Stimulated activated naive CD8-positive, alpha-beta T cell treated with anti-CD3 and anti-CD28 coated beads, Interleukin-15, Interleukin-2, amounts not matched to agents 100 U/mL and 50 U/mL, for 24 hours (primary cell): ENCODE measurements at places on chromosomes 6 and 20.
A peak's percentile ranks its signal among the peaks of the same experiment; 100 is the strongest.

DNA sequence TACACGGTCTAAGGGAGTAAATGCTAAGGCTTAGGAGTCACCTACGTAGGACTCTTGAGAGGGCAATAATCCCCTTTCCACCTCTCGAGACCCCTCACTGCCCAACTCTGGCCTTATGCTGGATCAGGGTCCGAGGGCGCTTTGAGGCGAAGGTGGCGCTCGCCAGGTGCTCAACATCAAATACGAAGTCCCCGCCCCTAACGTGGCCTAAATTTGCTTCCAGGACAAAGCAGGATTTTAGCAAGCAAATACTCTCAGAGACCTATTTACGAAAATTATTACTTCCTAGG lies 406 bp upstream of the TRIM26 start:
- DNase-seq = no peak

DNA sequence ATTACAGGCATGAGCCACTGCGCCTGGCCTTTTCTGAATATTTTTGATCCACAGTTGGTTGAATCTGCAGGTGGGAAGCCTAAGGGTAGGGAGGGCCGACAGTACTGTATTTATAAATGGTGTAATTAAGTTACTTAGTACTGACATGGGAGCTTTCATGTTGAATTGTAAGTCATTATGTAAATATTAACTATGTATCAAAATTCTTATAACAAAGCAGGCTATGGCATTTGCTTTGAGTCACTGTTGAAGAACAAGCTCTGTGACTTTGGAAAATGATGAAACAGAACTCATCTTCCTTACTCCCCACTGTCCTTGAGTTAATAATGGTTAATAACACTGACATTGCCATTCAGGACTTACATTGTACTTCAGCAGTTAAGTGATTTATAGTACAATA lies 63.0 kb upstream of the TXNDC5 start:
- no peak for DNase-seq

- no peak for DNase-seq
Observed at GRCh38 chr6:169803816-169804340, 52.5 kb downstream of the ERMARD start.

DNA sequence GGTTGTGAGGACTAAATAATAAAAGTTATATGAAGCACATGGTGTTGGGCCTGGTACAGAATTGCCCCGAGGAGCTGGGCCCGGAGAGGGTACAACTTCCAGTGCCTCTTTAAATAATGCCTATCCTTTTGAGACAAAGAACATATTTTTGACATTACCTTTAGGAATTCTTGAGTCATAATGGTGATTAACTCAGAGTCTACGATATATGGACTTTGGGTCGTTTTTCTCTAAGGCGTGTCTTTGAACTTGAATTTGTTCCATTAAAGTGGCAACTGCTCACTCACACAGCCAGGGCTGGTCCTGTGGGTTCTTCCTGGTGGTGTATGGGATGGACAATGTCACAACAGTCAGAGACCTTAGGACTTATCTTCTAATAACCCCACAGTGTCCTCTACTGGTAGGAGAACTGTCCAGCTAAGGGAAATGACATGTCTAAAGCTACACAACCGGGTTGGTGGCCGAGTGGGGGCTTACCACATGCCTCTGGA lies 106.5 kb downstream of the CDC5L start:
- DNase-seq = no peak

GRCh38 chr6:158060455-158061360 lies 79.0 kb downstream of the SYNJ2 start:
- no peak for DNase-seq

DNA sequence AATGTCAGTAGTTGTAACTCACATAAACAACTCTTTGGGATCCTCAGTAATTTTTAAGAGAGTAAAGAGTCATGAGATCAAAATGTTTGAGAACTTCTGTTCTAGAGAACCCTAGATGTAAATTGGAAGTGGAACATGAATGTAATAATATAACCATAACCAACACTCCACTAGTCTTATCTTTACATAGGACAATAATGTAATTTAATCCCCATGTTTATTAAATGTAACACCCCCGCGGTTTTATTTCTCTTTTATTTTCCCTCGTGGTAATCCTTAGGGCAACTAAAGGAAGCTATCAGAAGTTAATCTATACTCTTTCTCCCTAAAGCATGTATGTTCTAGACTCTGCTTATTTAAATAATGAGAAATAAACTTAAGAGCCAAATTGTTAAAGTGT lies 54.4 kb downstream of the ZNF292 start:
- no peak for DNase-seq

GRCh38 chr6:144145541-144145940 lies 4.8 kb upstream of the STX11 start:
- no peak for DNase-seq

- peak; percentile 55 for DNase-seq
Observed at GRCh38 chr6:141562851-141563763, 569.6 kb upstream of the GJE1 start.

DNA sequence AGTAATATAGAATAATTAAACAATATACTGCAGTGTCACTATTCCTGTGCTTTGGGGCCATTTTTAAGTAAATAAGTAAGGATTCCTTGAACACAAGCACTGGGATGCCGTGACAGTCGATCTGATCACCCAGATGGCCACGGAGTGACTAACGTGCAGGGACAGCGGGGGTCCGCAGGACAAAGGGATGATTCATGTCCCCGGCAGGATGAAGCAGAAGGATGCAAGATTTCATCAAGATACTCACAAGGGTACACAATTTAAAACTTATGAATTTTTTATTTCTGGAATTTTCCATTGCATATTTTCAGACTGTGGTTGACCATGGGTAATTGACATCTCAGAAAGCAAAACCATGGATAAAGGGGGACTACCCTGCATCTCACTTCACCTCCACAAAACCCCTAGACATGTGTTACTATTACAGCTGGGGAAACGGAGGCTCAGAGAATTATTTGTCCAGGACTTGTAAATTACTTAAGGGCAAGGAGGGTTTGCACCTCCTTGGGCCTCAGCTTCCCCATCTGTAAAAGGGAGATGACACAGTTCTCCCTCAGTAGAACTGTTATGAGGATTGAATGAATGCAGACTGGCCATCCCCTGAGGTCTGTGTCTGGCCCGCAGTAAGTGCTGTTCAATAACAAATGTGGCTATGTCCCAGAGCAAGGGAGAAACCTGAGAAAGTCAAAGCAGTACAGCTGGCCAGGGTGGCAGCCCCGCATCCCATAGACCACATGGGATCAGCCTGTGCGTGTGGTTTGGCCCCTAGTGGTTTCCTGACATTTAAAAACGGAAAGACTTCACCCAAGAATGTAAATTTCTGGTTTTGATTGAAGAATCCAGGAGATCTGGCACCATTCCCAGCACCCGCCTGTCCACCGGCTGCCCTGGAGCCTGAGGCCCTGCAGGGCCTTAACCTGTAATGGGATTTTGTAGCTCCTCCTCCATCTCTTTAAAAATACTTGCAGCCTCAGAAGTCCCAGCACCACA lies 235.5 kb downstream of the BMP7 start:
- DNase-seq = no peak

DNA sequence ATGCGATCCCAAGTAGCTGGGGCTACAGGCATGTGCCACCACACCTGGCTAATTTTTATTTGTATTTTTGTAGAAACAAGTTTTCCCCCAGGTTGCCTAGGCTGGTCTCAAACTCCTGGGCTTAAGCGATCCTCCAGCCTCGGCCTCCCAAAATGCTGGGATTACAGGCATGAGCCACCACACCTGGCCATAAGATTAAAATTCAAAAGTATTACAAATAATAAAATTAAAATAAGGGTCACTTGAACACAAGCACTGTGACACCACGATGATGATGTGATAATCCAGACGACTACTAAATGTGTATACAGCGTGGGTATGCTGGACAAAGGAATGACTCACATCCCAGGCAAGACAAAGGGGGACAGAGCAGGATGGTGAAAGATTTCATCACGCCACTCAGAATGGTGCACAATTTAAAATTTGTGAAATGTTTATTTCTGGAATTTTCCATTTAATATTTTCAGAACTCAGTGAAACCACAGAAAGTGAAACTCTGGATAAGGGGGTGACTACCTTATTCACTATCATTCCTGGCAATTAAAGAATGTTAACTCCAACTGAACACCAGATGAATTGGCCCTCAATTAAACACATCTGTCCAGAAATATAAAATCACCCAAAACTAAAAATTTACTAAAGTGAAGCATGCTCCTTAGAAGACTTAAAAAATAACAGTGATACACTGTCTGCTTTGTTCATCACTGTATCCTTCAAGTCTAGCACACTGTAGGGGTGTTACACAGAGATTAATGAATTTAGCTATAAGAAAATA lies 13.1 kb downstream of the B4GALT5 start:
- no peak for DNase-seq

- DNase-seq = no peak
Observed at GRCh38 chr6:133114973-133115372, 126.2 kb upstream of the EYA4 start.

- no peak for DNase-seq
Observed at GRCh38 chr20:60203451-60203850, 245.2 kb downstream of the CDH26 start.

DNA sequence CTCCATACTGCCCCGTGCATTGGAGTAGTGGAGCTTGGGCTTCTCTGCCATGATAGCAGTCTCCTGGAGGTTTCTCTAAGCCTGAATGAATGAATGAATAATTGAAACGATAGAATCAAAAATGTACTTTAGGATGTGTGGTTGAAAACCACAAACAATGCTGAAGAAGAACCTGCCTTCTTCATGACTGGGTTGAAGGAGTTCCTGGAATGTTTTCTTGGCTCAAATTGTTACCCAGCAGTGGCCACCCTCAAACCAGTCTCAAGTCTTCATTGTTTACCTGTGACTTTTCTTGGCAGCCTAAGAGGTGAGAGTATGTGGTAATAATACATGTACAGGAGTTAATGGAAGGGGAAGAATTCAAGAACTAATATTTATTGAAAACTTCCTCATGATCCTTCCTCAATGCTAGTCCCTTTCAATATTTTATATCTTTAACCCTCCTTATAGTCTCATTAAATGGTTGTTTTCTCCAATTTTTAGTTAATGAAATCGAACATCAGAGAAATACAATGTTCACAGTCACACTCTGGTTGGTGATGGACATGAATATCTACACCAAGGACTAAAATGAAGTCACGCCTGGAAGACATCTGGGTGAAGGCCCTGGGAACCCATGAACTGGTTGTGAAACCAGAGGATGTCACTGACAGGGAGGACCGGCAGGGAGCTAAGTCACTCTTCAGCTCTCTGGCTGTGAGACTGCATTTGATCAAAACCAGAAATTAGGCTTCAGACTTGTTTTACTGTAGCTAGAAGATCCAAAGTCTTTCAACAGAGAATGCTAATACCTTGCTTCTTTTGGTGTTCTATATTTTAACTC lies at the start of gene GSTA5:
Gene GSTA5, minus strand, starts transcription at position 51 of the 823 bp plus-strand sequence.
- no peak for DNase-seq

DNA sequence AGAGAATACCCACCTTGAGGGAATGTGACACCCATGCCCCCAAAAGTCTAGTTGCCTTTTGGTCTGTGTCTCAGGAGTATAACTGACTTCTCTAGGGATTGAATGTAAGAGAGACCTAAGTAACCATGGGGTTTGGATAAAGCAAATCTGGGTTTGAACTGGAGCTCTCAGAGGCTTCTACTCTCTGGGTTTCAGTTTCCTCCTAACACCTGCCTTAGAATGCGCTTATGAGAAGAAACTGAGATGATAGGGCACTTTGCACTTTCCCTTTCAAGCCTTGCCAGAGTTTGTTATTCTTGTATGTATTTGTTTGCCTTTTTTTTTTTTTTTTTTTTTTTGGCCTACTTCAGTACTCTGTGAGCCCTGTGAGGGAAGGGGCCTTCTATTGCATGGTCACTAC lies 19.4 kb downstream of the SDHAF4 start:
- DNase-seq = no peak

DNA sequence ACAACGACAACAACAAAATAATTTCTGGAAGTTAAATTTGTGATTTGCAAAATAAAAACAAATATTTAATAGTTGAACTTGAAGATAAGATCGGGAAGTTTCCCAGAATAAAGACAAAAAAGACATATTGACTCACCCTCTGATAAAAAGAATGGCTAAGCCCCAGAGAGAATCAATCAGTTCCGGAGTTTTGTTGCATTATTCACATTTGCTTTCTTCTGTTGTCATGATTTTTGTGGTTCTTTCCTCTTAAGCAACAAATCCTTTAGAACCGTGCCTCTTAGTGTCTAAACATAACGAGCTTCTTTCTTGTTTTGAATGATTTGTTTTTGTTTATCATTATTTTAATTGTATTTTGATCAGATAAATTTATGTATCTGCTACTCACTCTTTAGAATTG lies 337.7 kb upstream of the PRND start:
- no peak for DNase-seq

- no peak for DNase-seq
Observed at GRCh38 chr6:10587656-10588406, 66.7 kb downstream of the GCNT2 start.
